Activated naive CD4-positive, alpha-beta T cell treated with anti-CD3 and anti-CD28 coated beads, Interleukin-2, amount 10 ng/mL, durations not matched to agents 7 days and 5 days (primary cell): ENCODE measurements at places on chromosomes 7 and 10.
A peak's percentile ranks its signal among the peaks of the same experiment; 100 is the strongest.

DNA sequence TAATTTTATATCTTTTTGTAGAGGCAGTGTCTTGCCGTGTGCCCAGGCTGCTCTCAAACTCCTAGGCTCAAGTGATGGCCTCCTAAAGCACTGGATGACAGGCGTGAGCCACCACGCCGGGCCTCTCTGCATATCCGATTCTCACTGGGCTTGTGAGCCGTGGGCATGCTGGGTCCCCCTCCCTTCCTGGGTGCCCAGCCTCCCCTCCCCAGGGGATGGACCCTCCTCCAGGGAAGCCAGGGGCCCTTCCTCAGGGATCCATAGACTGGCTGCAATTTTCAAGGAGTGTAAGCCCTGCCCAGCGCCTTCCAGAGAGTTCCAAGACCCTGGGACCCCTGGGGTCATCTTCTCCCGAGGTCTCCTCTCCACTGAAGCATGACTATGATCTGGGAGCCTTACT, 23.7 kb upstream of the ELFN1 start:
- H3K4me1 ChIP-seq, result no peaks in the 10 kb centered on the region
- no peak for DNase-seq
- no peaks in the 10 kb centered on the region for H3K36me3 ChIP-seq
- H3K27me3 ChIP-seq, result peaks cover 23% of the 10 kb centered on the region
- H3K4me3 ChIP-seq, result no peak overlapping the region

- no peak for DNase-seq
- no peak overlapping the region for H3K4me3 ChIP-seq
- H3K36me3 ChIP-seq, result no peaks in the 10 kb centered on the region
- H3K27me3 ChIP-seq, result no peaks in the 10 kb centered on the region
- no peak overlapping the region for H3K27ac ChIP-seq
- no peaks in the 10 kb centered on the region for H3K4me1 ChIP-seq
Measured at GRCh38 chr7:81161451-81162075, 242.7 kb upstream of the SEMA3C start.

GRCh38 chr10:23656735-23657134, 217.9 kb downstream of the OTUD1 start:
- no peak overlapping the region for H3K27ac ChIP-seq
- H3K27me3 ChIP-seq, result peaks cover 4% of the 10 kb centered on the region

GRCh38 chr10:23869548-23869947, 339.4 kb upstream of the KIAA1217 start:
- no peak for DNase-seq
- H3K27ac ChIP-seq, result no peak overlapping the region
- no peak overlapping the region for H3K4me3 ChIP-seq
- H3K4me1 ChIP-seq, result no peaks in the 10 kb centered on the region

- peaks cover 7% of the 10 kb centered on the region for H3K4me1 ChIP-seq
- no peaks in the 10 kb centered on the region for H3K36me3 ChIP-seq
- DNase-seq, result peak; percentile 32
- H3K27me3 ChIP-seq, result peaks cover 62% of the 10 kb centered on the region
- no peak overlapping the region for H3K27ac ChIP-seq
Measured at GRCh38 chr7:128790315-128791041, 1.3 kb upstream of the CCDC136 start.

DNA sequence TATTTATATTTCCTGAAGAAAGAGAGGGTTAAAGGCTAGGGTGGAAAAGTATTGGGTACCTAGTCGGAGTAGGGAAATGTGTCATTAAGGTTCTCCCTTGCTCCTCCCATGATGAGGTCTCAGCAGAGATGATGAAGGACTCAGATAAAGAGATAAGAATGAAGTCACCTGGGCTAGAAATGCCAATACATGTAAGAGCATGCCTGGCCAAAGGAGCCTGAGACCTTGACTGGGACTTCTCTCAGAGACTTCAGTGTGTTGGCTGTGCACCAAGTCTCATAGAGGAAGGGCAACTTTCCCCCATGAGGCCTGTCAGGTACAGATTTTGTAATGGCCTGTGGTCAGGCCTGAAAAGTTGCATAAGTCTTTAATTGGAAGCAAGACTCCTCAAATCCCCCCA, 361.0 kb upstream of the CDC14C start:
- H3K4me1 ChIP-seq, result no peaks in the 10 kb centered on the region
- no peak overlapping the region for H3K27ac ChIP-seq
- no peaks in the 10 kb centered on the region for H3K27me3 ChIP-seq
- no peak for DNase-seq
- H3K4me3 ChIP-seq, result no peak overlapping the region

DNA sequence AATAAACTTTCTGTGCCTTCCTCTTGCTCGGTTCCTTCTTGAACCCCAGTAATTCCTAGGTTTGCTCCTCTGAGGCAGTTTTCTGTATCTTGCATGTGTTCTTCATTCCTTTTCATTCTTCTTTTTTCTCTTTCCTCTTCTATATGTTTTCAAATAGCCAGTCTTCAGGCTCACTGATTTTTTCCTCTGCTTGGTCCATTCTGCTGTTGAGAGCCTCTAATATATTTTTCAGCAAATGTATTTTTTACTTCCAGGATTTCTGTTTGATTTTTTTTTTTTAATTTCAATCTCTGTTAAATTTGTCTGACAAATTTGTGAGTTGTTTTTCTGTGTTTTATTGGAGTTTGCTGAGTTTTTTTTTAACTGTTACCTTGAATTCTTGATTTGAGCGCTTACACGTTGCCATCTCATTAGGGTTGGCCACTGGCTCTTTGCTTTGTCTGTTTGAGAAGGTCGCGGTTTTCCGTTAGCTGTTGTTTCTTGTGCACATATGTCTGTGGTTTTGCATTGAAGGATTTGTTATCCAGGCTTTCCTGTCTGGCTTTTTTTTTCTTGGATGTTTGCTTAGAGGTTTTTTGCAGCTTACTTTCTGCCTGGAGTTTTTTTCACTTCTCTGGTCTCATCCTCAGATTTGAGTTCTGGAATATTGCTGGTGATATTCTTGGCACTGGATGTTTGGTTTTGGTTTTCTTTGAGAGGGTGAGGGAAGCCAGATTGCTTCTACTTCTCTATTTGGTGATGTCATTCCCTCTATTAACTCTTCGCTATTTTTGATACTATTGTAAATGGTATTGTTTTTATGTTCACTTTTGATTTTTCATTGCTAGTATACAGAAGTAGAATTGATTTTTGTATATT, 12.7 kb downstream of the SPRN start:
- peaks cover 4% of the 10 kb centered on the region for H3K4me1 ChIP-seq
- peak overlapping the region; percentile 46 for H3K27ac ChIP-seq
- H3K27me3 ChIP-seq, result no peaks in the 10 kb centered on the region
- no peak for DNase-seq
- no peak overlapping the region for H3K4me3 ChIP-seq

DNA sequence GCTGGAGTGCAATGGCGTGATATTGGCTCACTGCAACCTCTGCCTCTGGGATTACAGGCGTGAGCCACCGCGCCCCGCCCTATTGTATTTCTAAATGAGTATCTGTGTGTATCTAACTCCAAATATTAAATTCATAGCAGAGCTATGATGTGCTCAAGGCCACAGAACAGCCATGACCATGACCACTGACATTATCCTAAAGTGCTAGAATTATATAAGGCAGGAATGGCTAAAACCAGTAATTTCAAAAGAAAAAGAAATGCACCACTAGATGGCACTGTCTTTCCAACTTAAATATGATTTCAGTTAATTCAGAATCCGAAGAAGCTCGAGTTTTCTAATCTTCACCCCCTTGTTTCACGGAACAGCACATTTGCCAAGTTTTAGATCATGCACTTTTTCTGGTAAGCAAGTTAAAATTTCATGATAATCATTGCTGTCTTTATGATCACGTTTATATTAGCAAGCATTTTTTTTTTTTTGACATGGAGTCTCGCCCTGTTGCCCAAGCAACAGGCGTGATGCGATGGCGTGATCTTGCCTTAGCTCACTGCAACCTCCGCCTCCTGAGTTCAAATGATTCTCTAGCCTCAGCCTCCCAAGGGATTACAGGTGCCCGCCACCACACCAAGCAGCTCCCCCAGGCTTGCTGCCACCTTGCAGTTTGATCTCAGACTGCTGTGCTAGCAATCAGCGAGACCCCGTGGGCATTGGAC, 65.3 kb downstream of the OR13A1 start:
- H3K4me3 ChIP-seq, result no peak overlapping the region
- no peaks in the 10 kb centered on the region for H3K36me3 ChIP-seq

GRCh38 chr10:209357-209756, 74.1 kb downstream of the ZMYND11 start:
- no peaks in the 10 kb centered on the region for H3K27me3 ChIP-seq
- no peak overlapping the region for H3K27ac ChIP-seq
- no peak for DNase-seq
- peaks cover 30% of the 10 kb centered on the region for H3K36me3 ChIP-seq

GRCh38 chr7:82172881-82173280, 270.7 kb downstream of the CACNA2D1 start:
- DNase-seq, result no peak
- no peaks in the 10 kb centered on the region for H3K36me3 ChIP-seq
- H3K4me1 ChIP-seq, result no peaks in the 10 kb centered on the region
- no peaks in the 10 kb centered on the region for H3K27me3 ChIP-seq
- no peak overlapping the region for H3K27ac ChIP-seq

DNA sequence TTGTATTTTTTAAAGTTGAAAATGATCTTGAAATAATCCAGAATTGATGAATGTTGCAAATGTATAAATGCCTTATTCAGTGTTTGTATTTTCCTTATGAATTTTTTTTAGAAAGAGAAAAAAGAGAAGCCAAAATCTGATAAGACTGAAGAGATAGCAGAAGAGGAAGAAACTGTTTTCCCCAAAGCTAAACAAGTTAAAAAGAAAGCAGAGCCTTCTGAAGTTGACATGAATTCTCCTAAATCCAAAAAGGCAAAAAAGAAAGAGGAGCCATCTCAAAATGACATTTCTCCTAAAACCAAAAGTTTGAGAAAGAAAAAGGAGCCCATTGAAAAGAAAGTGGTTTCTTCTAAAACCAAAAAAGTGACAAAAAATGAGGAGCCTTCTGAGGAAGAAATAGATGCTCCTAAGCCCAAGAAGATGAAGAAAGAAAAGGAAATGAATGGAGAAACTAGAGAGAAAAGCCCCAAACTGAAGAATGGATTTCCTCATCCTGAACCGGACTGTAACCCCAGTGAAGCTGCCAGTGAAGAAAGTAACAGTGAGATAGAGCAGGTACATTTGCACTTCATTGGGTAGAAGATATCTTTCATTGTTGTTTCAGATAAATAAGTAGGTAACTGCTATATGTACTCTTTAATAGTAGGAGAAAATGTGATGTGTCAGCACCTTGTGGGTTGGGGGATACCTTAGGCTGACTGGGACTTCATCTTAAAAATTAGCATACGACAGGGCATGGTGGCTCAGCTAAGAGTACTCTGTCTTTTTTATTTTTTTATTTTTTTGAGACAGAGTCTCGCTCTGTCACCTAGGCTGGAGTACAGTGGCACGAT, 3.9 kb downstream of the DDX21 start:
- H3K4me3 ChIP-seq, result no peak overlapping the region
- peak overlapping the region; percentile 75 for H3K27ac ChIP-seq
- no peaks in the 10 kb centered on the region for H3K27me3 ChIP-seq

DNA sequence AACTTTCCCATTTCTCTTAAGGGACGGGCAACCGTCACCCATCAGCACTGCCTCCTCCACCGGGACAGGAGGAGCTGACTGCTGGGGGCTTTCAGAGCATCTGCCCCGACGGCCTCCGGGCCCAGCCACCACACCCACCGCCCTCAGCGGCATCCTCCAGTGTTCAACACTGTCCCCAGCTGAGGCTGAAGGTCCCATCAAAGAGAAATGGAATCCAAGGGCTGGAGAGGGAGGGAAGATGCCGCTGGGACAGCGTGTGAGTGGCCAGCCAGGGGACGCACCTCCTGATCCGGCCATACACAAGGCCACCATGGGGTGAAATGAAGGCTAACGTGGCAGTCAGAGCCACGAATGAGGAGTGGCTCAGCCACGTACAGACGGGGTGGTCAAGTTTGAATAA, 153.6 kb upstream of the PPP2R2D start:
- H3K36me3 ChIP-seq, result no peaks in the 10 kb centered on the region
- H3K27ac ChIP-seq, result no peak overlapping the region

- H3K36me3 ChIP-seq, result peaks cover 46% of the 10 kb centered on the region
- H3K4me1 ChIP-seq, result peaks cover 24% of the 10 kb centered on the region
- DNase-seq, result no peak
Measured at GRCh38 chr7:92698237-92698841, 108.1 kb upstream of the FAM133B start.
